NCI-H748 treated with DMSO at 0.1 percent for 48 hours (cell line): ENCODE measurements at places on chromosomes 2 and 18.

GRCh38 chr2:56565143-56565542 lies 381.4 kb downstream of the CCDC85A start:
- DNase-seq: no peak

DNA sequence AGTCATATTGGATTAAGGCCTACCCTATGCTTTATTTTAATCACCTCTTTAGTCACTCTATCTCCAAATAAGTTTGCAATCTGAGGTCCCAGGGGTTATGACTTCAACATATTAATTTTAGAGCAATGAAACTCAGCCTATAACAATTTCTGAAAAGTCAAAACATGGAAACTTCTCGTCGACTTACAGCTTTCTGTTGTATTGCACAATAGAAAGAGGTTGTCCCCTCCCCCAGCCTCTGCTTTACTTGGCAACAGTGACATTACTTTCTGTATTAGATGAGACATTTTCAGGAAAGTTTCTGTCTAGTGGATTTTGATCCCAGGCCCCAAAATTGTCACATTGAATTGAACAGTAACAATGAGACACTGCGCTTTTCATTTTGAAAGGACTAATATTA lies 326.4 kb downstream of the THSD7B start:
- no peak for DNase-seq

DNA sequence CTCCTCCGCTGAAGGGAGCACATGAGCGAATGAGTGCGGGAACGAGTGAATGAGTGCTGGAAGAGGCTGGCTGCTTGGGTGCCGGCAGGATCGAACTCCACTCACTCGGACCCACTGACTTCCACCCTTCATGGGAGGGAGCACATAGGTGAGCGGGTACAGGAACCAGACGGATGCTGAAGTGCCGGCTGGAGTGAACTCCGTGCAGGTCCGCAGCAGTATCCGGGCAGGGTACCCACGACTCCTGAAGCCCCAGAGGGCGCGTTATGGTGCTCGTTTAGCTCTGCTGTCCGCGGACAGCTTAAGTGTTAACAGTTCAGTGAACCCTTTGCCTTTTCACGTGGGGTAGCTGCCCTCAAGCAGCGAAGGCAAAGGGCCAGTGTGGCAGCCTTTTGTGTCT lies 23.2 kb downstream of the RPRM start:
- no peak for DNase-seq

DNA sequence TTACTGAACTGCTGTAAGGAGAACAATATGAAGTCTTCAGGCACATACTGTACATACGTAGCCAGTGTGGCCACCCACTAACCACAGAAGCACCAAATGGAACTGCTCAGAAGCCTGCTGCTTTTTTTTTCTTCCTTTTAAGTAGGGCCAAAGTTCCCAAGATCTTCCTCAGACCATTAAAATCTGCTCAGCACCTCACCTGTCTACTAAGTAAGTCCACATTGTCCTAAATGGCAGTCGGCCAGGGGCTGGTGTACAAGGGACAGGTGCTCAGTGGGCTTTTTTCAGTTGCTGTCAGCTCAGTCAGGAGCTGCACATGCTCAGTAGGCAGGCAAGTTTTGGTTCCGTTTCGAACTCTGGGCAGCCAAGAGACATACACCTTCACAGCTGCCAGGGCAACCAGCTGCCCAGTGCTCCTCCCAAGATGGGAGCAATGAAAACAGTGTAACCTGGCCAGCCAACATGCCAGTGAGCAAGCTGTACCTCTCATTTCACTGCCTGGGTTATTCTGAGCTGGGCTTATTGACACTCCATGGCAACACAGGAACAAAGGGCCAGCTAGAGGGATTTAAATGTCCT lies 86.1 kb downstream of the ACVR1 start:
- DNase-seq: no peak

DNA sequence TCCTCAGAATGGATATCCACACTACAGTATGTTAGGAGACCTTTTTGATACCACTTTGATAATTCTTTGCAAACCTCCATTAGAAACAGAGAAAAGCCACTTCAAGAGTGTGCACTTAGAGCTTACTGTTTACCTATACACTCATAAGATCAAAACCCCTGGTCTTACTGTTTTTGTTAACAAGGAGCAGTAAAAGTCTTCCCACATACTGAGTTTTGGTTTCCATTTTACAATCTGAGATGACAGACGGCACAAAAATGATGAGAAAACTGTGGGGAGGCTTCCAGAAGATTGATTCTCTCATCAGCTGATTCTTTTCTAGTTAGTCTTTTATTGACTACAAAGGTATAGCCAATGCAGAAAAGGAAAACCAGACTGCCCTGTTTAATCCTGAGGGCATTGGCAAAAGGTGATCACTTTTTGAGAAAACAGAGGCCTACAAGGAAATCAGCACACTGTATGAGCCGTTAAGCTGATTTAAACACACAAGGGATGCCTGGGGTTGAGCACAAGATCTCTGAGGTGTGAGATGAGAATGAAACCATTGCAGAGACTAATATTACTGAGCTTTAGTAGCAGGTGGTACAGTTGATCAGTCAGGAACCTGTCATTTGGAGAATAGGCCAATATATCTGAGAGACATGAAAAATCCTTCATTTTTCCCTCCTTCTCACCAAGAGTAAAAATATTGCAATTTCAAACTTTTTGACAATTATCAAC lies 368.6 kb downstream of the GRB14 start:
- DNase-seq: no peak

DNA sequence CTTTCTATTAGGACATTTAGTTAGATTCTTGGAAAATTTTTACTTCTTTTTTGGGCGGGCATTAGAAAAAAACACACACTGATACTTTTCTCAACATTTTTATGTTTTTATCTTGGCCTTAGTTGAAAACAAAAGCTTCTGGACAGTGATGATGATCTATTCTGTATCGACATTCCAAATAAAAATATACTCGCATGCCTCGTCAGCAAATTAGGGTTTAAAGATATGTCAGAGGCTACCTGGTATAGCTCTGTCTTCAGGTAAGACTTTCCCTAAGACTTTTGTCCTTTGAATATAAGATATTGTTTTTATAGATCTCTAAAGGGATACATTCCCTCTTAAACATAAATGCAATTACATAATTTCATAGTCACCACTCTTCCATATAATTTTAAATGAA lies 816.8 kb downstream of the LRP1B start:
- DNase-seq: no peak

DNA sequence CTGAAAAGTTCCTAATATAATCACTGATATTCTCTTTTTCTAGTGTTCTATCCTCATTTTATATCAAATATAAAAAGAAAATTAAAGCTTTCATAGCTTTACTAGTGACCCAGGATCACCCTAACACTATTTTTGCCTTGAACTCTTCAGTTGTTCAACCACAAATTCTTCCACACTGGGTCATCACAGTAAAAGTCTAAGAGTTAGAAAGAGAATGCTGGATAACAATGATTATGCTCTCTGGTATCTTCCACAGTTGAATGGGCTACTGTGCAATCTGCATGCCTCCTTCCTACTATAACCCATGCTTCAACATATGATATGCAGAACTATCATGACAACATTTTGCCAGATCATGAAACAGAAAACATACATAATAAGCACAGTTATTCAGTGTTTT lies 32.3 kb downstream of the CHN1 start:
- no peak for DNase-seq

DNA sequence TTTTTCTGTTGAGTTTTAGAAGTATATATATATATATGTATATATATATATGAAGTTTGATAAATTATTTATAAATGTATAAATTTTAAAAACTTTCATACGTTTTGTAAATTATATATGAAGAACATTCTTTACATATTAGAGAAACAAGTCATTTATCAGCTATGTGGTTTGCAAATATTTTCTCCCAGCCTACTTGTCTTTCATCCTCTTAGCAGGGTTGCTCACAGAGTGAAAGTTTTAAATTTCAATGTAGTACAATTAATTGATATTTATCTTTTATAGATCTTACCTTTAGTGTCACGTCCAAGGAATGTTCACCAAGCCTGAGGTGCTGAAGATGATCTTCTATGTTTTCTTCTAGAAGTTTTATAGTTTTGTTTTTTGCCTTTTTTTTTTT lies 78.3 kb upstream of the HS6ST1 start:
- no peak for DNase-seq

GRCh38 chr2:45919160-45919650 lies 267.7 kb downstream of the PRKCE start:
- no peak for DNase-seq

DNA sequence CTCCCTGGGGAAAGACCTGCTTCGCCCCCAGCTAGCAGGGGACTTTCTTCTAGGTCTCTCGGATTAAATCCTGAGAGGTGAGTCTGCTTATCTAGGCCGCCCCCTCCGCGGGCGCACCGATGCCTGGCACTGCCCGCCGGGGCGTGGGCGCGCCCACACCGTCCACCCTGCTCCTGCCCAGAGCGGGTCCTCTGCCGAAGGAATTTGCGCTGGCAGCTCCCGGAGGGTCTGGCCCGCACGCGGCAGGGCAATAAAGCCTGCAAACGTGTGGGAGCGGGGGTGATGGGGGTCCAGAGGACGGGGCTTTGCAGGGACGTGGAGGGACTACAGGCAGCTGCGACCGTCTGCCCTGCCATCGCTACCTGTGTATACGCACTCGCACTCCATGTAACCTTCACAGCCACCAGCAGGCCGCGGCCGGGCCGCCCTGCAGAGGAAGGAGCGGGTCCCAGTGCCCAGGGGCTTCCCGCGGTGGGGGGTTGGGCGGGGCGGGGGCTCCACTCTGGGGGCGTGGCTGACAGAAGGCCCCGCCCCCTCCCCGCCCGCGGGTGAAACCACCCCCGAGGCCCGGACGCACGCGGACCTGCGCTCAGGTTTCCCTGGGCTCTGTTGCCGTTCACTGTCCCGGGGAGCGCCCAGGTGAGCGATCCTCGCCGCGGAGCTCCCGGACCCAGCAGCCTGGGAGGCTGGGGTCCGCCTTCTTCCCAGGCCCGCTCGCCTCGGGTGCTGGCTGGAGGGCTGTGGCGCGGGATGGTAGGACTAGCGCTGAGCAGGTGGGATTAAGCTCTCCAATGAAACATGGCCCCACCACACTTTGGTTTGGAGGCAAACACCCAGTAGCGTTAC lies 174.5 kb upstream of the HS6ST1 start:
- DNase-seq: no peak

GRCh38 chr2:112980537-112980936 lies 2.7 kb downstream of the IL36G start:
- DNase-seq: no peak

- DNase-seq: no peak
Measured at GRCh38 chr2:114461116-114461515, 18.7 kb downstream of the DPP10 start.

DNA sequence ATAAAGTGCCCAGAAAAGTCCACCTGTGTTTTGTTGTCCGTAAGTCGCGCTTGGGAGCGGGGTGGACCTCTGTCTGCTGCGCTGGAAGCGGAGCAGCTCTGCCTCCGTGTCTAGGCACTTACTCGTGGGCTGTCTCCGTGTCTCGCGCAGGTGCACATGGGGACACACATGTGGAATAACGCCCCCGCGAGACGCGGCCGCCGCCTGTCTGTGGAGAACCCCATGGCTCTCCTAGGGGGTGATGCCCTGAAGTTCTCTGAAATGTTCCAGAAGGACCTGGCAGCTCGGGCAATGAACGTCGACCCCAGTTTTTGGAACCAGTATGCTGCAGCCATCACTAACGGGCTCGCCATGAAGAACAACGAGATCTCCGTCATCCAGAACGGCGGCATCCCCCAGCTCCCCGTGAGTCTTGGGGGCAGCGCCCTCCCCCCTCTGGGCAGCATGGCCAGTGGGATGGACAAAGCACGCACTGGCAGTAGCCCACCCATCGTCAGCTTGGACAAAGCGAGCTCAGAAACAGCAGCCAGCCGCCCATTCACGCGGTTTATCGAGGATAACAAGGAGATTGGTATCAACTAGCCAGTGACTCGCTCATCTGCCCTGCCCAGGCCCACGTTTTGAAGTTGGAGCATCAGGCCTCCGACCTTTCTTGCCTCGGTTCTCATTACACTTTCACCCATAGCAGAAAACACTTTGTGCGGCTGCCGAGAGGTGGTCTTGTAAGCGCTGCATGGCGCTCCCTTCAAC lies 17.3 kb downstream of the SALL3 start:
- DNase-seq: no peak

GRCh38 chr2:157470321-157470720 lies 26.4 kb upstream of the CYTIP start:
- no peak for DNase-seq

GRCh38 chr18:22830511-22830910 lies 102.6 kb upstream of the RBBP8 start:
- DNase-seq: no peak

- DNase-seq: no peak
Measured at GRCh38 chr2:237901932-237902850, 42.8 kb downstream of the RAMP1 start.

GRCh38 chr2:50859110-50859509 lies 172.8 kb downstream of the NRXN1 start:
- DNase-seq: no peak
